ENCODE measurements at places on chromosomes 13 and 19. TPM values are rescaled to one million over a fixed set of nuclear protein-coding genes. Genes with fewer than 3 reads are reported as not detected.

DNA sequence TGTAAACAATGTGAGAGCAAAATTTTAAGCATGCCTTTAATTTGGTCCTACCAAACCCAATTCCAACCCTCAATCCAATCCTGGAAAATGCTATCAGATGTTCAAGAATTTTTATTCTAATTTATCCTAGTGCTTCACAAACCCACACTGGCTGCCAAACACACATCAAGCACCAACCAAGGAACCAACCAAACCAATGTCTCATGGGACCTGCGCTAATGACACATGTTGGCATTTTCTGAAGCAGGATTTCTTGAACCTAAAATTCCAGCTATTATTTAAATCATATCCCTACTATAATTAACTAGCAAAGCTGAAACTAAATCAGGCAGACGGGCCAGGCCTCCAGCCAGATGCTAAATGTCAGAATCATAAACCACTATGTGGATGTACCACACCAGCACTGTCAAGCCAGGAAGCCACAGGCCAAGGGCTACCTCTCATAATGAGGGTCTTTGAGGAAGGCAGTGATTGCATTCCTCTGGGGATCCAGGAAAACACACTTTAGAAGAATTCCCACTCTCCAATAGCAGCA, 5.8 kb downstream of the LATS2 start:
- H3K4me3 ChIP-seq, result no peak overlapping the region
- H3K36me3 ChIP-seq, result no peaks in the 10 kb centered on the region
- DNase-seq, result no peak
- H3K27ac ChIP-seq, result no peak overlapping the region
- peaks cover 9% of the 10 kb centered on the region for H3K4me1 ChIP-seq

GRCh38 chr13:65834897-65835296, 1395.2 kb downstream of the PCDH9 start:
- H3K4me1 ChIP-seq, result no peaks in the 10 kb centered on the region
- no peak for DNase-seq
- H3K27ac ChIP-seq, result no peak overlapping the region
- no peaks in the 10 kb centered on the region for H3K36me3 ChIP-seq
- no peak overlapping the region for H3K4me3 ChIP-seq

DNA sequence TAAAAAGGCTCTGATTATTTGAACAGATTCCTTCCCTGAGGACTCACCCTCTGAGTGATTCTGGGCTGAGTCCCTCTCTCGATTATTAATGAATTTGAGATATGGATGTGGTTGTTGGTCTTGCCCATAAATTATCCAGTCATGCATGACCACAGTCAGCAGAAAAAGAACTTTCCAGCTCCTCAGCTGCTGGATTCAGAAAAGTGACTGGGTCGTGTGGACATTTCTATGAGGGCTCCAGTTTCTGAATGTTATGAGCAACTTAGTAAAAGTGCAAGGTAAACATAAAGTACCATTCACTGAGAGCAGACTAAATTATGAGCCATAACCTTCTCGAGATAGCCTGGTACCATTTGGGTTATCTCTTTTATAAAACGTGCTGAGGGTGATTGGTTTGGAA, 100.1 kb upstream of the CLDN10 start:
- no peak overlapping the region for H3K4me3 ChIP-seq
- no peak for DNase-seq
- no peaks in the 10 kb centered on the region for H3K36me3 ChIP-seq
- peaks cover 8% of the 10 kb centered on the region for H3K27me3 ChIP-seq
- H3K27ac ChIP-seq, result no peak overlapping the region

DNA sequence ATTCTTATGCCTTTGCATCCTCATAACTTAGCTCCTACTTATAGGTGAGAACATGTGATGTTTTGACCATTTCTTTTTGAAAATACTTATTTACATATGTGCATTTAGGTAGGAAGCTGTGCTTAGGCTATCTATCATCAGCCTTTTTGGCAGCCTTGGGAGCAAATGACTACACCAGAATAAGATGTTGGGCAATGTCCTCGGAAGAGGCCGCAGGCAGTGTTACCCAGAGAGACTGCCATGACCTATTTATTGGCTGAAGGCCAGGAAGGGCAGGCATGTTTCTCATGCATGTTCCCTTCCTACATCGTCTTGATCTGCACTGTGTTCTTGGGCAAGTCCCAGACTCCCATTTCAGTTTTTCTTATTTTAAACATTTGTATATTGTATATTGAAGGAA, 122.3 kb downstream of the B3GLCT start:
- no peak overlapping the region for H3K27ac ChIP-seq
- no peaks in the 10 kb centered on the region for H3K27me3 ChIP-seq
- peaks cover 2% of the 10 kb centered on the region for H3K36me3 ChIP-seq
- no peak for DNase-seq
- no peaks in the 10 kb centered on the region for H3K4me1 ChIP-seq
- no peak overlapping the region for H3K4me3 ChIP-seq

DNA sequence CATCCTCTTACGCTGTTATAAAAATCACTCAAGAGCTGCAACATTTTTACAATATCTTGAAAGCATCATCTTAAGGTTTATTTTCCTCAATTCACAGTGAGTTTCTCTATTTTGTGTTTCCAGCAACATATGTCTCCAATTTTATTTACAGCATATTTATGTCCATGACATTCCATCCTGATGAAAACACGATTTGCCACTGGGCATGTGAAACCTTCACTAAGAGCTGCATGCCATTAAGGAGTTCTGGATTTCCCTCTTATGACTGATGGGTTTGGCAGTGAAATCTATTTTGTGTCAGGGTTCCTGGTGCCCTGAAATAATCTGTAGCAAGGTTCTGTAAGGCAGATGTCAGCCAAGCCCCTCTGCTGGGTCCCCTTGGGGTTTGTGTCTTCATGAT, 527.6 kb upstream of the KLF12 start:
- no peaks in the 10 kb centered on the region for H3K27me3 ChIP-seq
- no peak for DNase-seq
- no peaks in the 10 kb centered on the region for H3K4me1 ChIP-seq
- no peaks in the 10 kb centered on the region for H3K36me3 ChIP-seq
- H3K4me3 ChIP-seq, result no peak overlapping the region

DNA sequence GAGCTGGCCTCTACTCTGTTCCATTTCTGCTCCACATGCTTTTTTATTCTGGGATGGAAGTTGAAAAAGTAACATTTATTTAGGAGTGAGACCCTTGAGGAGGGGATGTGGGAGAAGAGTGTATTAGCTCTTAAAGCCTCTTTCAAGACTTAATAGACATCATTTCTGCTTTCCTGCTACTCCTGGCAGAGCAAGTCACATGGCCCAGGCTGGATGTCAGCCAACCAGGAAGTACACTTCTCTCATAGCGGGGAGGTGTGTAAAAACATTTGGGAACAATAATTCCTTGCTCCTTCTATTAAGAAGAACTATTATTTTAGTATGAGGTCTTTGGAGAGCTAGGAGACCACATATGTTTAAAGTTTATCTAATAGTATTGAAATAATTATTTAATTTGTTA, 40.6 kb upstream of the FAM216B start:
- H3K27ac ChIP-seq, result no peak overlapping the region
- peaks cover 13% of the 10 kb centered on the region for H3K27me3 ChIP-seq
- no peak for DNase-seq

- no peak overlapping the region for H3K27ac ChIP-seq
- peaks cover 6% of the 10 kb centered on the region for H3K4me1 ChIP-seq
- H3K36me3 ChIP-seq, result no peaks in the 10 kb centered on the region
- DNase-seq, result no peak
Observed at GRCh38 chr13:111373486-111373885, 53.0 kb downstream of the TEX29 start.

The ZNF728 gene
- not detected for total RNA-seq

The SLITRK1 gene
- total RNA-seq, result not detected

The TNNI3 gene
- not detected for total RNA-seq

The OXGR1 gene
- total RNA-seq, result not detected

All from activated naive CD8-positive, alpha-beta T cell treated with anti-CD3 and anti-CD28 coated beads, Interleukin-2, amount 10 ng/mL, durations not matched to agents 7 days and 5 days (primary cell).